ENCODE measurements at places on chromosomes 1 and 21. TPM values are rescaled to one million over a fixed set of nuclear protein-coding genes. Genes with fewer than 3 reads are reported as not detected.

Gene LINGO4
- not detected for total RNA-seq

GRCh38 chr21:46250146-46250725 lies 21.7 kb upstream of the LSS start:
- no peak for DNase-seq

DNA sequence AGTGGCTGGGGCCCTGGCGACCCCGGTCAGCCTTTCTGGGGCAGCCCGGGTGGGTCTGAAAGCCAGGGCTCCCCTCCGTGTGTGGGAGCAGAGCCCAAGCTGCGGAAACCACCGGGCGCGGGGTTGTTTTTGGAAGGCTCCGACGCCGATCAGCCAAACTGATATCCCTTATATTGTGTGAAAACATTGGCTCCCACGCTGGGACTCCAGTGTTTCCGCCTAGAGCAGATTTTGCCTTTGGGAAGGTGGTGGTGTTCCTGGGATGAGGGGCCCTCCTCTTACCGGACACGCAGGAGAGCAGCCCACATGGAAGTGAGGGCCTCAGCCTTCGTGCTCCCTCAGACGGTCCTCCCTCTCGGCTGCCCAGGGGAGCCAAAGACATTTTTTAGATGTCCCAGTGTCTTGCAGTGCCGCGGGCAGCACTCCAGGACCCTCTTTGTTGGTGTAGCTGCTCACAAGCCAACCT lies 54.3 kb downstream of the NGF start:
- no peak for DNase-seq

Gene PLEKHA6
- total RNA-seq: 6.0 TPM

GRCh38 chr1:32954168-32954567 lies 10.4 kb downstream of the RNF19B start:
- DNase-seq: peak; percentile 91

GRCh38 chr1:10709165-10709564 lies 87.3 kb downstream of the CASZ1 start:
- DNase-seq: no peak

Gene NBPF6
- not detected for total RNA-seq

Gene UQCRHL
- total RNA-seq: 3.2 TPM

- DNase-seq: no peak
These were observed 42.8 kb downstream of the SHCBP1L start for GRCh38 chr1:182910143-182910542.

DNA sequence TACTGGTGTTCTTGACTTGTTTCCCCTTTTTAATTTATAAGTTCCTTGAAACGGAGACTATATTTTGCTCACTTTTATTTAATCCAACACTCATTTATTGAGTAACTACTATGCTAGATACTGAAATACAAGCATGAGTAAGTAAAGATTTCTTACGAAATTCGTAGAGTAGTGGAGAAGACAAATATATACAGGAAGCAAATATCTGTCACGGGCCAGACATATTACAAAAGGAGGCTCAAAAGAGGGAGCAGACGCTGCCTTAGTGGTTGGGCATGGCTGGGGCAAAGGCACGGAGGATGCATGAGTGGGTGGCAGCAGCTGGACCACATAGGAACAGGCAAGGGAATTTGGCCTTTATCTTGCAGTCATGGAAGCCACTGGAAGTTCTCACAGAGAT lies 6.8 kb downstream of the NCF2 start:
- DNase-seq: no peak

Gene GUCA2B
- total RNA-seq: not detected

DNA sequence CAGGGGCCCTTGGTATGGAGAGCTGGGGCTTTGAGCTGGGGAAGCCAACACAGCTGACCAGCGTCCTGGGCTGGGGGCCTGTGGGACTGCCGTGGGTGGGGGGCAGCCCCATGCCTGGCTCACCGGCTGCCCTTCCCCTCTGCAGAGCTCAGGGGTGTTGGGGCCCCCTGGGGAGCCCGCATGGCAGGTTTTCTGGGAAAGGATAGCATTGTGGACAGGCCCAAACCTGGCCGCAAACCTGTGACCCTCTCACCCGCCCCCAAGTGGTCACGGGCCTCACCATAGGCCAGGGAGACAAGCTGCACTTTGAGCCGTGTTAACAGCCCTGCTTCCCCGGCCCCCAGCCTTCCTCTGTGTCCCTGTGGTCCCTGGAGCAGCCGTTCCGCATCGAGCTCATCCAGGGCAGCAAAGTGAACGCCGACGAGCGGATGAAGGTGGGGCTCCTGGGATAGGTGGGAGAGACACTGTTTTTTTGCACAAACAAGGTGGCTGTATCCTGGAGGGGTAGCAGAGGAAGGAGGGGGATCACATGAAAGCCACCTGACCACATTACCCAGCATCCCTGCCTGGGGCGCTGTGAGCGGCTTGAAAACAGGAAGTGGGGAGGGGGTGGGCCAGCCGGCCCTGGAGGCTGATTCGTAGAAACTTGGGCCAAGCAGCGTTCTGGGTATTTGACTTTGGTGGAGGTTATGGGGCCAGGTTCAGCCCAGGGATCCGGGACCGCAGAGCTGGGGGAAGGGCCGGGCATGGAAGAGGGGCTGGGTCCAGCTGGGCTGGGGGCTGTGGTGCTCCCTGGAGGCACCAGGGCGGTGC lies 65.9 kb downstream of the PIK3CD start:
- no peak for DNase-seq

DNA sequence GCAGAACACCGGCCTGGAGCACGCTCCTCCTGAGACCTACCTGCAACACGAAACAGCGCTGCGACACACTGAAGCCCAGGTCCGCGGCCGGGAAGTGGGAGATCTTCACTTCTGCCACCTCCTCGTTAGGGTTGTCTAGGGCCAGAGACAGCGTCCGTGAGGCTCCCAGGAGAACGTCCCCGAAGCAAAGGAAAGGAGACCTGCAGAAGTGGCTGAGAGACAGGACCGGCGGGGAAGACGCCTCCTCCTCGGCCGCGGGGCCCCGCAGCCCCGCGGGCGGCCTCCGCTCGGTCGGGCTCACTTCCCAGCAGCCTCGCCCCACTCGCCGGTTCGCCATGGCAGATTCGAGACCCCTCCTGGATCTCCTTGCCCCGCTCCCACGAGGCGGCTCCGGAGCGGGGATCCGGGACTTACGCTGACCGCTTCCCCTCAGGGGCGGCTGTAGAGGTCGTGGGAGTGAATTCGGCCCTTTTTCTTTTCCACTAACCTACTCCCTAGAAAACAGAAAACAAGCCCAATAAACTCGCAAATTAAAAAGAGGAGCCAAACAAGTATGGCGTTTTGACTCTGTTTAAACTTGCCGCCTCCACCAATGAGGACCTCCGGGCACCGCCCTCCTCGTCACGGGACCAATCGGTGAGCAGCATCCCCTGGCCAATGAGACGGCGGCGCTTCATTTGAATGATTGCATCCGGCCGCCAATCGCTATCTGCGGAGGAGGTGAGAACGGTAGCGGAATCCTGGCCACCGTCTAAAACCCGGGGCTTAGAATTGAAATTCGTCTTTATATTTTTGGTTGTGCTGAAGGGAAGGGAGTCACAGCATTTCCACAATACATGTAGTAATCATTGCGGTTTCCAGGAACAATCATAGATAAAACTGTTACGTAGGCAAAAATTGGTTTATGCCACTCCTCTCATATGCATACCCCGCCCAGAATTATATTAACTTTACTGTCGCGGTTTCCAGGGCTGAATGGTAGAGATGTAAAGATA lies at the start of gene ASPM:
ASPM (minus strand) TSS at position 569 of the 995 bp plus-strand sequence; CDS start at position 337, 232 bp downstream.
- peak; percentile 90 for DNase-seq

- DNase-seq: no peak
These were observed 8.0 kb upstream of the RNPC3 start for GRCh38 chr1:103517380-103518047.

Gene AIRE
- total RNA-seq: not detected

DNA sequence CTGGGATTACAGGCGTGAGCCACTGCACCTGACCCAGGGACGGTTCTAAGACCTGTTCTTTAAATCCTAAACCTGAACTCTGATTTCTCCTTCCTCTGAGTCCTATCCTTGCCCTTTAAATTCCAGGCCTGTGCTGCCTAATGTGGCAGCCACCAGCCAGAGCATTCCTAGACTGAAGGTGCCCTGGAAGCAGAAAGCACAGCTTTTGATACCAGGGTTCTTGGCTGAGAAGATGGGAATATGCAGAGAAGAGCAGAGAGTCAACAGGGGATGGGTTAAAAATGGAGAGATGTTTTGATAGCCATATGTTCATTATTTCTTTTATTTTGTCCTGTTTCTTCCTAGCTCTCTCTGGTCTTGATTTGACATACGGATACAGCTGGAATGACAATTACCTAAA lies 49.7 kb downstream of the RYR2 start:
- no peak for DNase-seq

DNA sequence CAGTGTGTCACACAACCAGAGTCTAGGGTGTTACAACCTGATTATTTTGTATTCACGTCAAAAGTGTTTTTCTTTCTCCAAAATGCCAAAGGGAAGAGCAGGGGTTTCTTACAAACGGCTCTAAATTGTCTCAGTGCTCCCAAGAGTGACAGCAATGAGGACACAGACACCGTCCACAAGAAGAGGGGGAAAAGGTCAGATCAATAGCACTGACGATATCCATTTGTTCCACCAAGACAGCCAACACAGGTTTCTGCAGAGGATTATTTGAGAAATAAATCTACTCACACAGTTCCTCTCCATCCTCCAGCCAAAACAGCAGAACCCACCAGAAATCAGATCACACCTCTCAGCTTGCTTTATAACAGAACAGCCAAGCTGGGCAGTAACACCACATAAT lies 193.9 kb downstream of the SEC16B start:
- no peak for DNase-seq

All from foreskin keratinocyte (primary cell).